Stimulated activated CD8-positive, alpha-beta memory T cell treated with anti-CD3 and anti-CD28 coated beads, Interleukin-4, amount 100 ng/mL, for 48 hours (primary cell): ENCODE measurements at places on chromosomes 3 and 15.

GRCh38 chr15:25171111-25171811 lies 216.5 kb downstream of the SNRPN start:
- DNase-seq: no peak

DNA sequence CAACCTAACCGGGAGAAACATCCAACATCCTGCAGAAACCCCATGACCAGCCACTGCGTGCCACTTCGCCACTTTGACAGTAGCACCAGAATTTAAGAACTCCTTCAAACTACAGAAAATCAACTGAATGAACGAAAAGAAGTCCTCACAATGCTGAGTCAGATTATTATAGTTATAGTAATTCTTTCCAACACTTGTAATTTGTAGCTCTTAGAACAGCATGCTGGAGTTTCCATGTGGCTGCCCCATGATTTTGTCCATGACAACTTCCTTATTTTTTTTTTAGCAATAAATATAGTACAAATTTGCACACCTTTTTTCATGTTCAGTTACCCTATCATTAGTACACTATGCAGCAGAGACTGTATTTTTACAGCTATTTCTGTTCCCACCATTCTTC lies 26.1 kb upstream of the SSR3 start:
- no peak for DNase-seq

GRCh38 chr3:8769088-8769822 lies at the start of gene OXTR:
TSS of gene OXTR (minus strand) at chr3:8769613. CDS start at chr3:8768187, 1,426 bp downstream.
- peak; percentile 83 for DNase-seq

DNA sequence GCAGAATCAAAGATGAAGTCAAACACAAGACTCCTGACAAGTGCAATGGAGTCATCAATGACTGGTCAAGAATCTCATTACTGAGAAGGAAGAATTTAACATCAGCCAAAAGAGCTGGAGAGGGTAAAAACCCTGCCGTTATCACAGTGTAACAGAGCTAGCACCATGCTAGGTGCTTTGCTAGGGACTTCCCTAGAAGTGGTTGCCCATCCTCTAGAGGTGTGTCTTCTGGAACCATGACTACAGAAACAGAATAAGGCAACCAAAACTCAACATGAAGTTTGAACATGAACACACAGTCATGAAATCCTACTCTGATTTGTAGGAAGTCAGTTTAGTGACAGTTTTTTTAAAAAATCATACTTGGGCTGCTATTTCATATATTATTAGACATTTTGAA lies 9.5 kb downstream of the ACAD11 start:
- no peak for DNase-seq

DNA sequence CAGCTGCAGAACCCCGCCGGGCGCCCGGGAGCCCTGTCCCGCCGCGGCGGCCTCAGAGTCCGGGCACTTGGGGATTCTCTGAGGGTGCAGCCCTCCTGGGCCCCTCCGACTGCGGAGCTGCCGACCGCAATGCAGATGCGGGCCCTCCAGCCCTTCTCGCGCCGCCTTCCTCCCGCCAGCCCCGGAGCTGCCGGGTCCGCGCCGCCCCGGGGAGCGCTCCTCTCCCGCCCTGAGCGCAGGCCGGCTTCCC lies 320 bp upstream of the ACAN start:
- DNase-seq: no peak

DNA sequence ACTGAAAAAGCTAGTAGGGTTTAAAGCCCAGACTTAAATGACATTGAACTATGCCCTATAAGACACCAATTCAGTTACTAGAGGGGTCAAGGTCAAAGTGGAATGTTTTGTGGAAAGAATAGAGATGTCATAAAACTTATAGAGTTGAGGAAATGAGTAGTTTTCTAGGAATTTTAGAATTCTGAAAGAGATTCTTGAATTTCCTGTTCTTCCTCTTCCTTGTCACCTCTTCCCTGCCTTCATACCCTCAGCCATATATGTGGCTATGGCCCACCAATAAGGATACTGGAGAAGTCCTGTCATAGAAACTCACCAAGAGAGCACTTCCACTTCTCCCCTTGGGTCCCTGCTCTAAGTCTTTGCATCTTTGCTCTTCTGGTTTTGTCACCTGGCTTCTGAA lies 104.9 kb upstream of the TGFBR2 start:
- no peak for DNase-seq

- DNase-seq: no peak
Observed at GRCh38 chr3:22861426-22861825, 341.7 kb upstream of the UBE2E2 start.

DNA sequence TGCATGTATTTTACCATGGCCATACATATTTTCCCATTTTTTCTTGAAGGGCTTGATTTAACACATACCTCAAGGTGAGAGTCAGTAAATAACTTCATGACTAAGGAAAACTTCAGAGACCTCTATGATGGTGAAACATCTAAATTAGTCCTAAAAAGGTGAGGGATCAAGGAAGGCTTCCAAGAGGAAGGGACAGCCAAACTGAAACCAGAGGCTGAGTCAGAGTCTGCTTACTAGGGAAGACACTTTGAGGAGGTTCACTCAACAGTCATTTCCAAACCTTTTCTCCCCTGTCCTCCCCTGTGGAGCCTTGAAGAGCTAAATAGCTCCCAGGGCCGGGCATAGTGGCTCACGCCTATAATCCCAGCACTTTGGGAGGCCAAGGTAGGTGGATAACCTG lies 206.6 kb downstream of the SHQ1 start:
- no peak for DNase-seq

- no peak for DNase-seq
Observed at GRCh38 chr15:63611177-63611576, 14.0 kb downstream of the FBXL22 start.

GRCh38 chr3:43102773-43103480 lies 3.0 kb downstream of the POMGNT2 start:
- no peak for DNase-seq

GRCh38 chr3:54304877-54305276 lies 182.5 kb downstream of the CACNA2D3 start:
- no peak for DNase-seq
